ENCODE measurements at places on chromosomes 13 and 19.

DNA sequence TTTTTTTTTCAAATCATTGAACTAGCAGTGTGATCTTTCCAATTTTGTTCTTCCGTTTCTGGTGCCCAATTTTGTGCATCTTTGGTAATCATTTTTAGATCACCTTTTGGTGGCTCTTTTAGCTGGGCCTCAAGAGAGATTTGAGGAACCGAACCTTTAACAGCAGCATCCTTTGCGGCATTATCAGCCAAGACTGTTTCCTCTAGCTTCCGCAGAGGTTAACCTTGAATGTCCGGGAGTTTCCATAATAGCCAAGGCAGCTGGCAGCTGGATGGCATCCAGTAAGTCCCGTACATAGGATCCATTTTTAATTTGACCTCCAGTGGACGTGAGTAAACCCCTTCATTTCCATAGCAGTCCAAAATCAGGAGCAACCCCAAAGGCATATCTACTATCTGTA lies 9.6 kb downstream of the IRGC start:
- no peak for DNase-seq

GRCh38 chr19:38778733-38779132 lies 5.4 kb upstream of the LGALS7 start:
- no peak for DNase-seq

DNA sequence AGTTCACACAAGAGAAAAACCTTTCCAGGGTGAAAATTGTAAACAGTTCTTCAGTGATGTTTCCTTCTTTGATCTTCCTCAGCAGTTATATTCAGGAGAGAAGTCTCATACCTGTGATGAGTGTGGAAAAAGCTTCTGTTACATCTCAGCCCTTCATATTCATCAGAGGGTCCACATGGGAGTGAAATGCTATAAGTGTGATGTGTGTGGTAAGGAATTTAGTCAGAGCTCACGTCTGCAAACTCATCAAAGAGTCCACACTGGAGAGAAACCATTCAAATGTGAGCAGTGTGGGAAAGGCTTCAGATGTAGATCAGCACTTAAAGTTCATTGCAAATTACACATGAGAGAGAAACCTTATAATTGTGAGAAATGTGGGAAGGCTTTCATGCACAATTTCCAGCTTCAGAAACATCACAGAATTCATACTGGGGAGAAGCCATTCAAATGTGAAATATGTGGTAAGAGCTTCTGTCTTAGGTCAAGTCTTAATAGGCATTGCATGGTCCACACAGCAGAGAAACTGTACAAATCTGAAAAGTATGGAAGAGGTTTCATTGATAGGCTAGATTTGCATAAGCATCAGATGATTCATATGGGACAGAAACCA lies 6.9 kb downstream of the ZNF222 start:
- DNase-seq, result no peak

DNA sequence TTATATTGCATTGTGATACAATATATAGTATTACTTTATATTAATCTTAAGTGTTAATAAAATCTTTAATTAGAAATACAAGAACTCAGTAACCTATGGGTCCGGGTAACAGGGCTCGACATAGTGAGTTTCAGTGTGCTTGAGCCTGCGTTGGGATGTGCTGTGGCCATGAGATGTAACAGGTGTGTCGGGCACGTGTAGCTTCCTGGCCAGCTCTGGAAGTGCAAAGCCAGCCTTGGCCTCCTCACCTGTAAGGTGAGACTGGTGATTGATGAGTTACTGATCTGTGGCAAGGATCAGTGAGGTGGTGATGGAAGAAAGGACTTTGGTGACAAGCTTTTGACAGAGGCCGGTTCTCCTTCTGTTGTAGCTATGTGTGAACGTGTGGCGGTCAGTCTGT lies 19.2 kb downstream of the ATP4B start:
- DNase-seq, result peak; percentile 1

DNA sequence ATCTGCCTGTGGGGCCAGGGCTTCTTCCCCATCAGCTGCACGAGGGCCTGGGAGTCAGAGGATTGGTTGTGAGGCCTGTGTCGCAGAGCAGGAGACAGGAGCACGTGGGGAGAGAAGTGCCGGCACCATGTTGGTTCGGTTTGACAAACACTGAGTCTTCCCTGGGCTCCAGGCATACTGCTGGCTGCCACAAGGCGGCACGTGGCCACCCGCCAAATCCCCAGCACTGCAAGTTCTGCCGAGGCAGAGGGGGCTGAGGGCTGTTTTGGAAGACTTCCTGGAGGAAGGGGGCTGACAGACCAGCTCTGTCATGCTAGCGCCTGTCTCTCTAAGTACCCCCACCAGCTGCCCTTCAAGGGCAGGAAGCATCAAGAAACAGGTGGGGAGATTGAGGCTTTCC lies 9.5 kb downstream of the SHANK1 start:
- no peak for DNase-seq

DNA sequence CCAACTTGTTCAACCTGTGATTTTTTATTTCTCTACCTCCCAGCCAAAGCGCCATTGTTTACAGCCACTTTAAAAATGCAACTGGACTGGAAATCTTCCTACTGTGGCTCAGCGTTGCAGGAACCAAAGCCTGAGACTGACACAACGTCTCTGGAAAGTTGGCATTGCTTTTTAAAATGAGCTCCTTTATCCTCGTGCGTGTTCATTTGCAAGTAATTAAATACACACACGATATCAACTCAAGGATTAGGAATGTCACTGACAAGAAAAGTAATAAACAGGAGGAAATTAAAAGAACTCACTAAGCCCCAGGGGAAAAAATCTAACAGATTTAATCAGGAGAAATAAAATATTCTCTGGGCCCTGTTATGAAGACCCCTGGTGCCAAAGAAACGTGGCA lies 184.6 kb upstream of the IRS2 start:
- no peak for DNase-seq

- no peak for DNase-seq
Observed at GRCh38 chr13:63629591-63629990, 2213.9 kb upstream of the PCDH20 start.

GRCh38 chr13:38684714-38685113 lies 2.2 kb upstream of the FREM2 start:
- no peak for DNase-seq

DNA sequence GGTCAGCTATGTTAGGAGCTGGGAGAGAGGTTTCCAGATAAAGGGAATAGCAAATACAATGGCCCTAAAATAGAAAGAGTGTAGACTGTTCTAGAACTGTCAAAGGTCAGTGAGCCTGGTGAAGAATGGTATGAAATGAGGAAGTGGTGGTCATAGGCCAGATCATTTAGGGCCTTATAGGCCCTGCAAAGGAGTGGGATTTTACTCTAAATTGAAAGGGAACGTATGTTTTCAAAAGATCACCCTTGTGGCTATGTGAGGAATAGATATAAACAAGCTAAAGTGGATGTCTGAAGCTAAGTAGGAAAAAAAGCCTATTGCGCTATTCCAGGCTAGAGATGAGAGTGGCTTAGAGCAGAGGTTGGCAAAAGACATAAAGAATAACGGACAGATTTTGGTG lies 70.7 kb upstream of the TDRD3 start:
- DNase-seq, result no peak
